ENCODE measurements at places on chromosomes 1 and 21.

DNA sequence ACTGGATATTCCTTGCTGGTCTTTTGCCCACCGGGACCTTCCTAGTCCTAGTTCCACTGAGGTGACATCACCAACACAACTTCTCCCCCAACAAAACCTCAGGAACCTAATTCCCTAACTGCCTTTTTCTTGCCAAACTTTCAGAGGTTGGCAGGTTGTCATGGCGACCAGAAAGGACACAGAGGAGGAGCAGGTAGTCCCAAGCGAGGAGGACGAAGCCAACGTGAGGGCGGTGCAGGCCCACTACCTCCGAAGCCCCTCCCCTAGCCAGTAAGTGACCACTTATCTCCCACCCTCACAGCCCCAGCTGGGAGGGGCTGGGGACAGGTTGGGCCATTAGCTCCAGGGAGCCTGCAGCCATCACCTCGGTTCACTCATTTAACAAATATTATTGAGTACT is 815 bp downstream of the STYXL2 start:
- DNase-seq: no peak

- no peak for DNase-seq
Observed at GRCh38 chr1:2451741-2452140, 24.3 kb upstream of the PLCH2 start.

DNA sequence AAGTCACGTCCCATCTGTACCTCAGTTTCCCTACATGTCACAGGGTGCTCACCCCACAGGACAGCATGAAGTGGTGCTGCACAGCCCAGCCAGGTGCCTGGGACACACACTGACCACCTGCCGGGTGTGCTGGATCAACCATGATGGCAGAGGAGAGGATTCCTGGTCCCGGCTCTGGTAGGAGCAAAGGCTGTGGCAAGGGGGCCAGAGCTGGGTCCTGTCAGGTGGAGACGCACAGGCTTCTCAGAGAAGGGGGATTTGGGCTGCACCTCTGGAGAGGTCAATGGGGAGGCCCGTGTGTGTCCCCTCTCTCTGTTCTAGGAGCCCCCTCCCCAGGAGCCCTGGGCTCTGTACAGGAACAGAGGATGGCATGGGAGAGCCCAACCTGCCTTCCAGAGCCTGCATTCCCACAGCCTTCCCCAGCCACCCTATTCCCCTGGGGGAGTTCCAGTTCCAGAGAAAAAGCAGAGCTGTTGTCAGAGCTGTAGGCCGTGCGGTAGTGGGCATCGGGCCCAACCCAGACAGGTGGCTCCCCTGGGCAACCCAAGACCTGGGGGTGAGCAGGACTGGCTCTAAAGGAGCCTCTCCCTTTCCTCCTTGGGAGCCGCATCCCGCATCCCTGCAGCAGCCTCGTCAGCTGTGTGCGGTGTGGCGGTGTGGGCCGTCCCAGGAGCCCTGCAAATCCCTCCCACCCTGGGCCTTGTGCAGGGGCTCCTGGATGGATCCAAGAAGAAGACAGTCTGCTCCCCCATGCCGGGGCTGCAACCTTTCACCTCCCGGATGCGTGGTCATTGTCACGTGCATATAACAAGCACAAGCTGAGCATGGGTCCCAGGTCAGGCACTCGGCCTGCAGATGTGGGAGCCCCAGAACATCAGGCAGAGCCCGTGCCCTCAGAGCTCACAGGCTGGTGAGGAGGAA is 2.9 kb upstream of the TFF3 start:
- DNase-seq: no peak

GRCh38 chr1:24329797-24330543 is 10.8 kb downstream of the GRHL3 start:
- no peak for DNase-seq

- DNase-seq: no peak
Observed at GRCh38 chr1:112356765-112357164, 39.2 kb upstream of the CTTNBP2NL start.

DNA sequence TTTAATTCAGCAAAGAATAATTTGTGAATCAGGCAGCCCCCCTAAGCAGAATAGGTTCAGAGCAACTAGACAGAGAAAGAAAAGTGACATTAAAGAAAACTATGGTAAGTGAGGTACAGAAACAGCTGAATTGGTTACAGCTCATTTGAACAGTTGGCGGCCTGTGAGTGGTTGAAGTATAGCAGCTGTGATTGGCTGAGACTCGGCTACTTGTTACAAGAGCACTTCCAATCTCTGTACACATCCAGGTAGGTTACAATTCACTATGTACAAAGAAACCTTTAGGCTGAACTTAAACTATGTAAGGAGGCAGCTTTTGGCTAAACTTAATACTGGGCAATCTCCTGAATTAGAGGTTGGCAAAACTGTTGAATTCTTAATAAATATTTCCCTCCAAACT is 171.1 kb upstream of the LHX8 start:
- DNase-seq: no peak

GRCh38 chr21:26406526-26406925 is 166.6 kb downstream of the CYYR1 start:
- DNase-seq: no peak

DNA sequence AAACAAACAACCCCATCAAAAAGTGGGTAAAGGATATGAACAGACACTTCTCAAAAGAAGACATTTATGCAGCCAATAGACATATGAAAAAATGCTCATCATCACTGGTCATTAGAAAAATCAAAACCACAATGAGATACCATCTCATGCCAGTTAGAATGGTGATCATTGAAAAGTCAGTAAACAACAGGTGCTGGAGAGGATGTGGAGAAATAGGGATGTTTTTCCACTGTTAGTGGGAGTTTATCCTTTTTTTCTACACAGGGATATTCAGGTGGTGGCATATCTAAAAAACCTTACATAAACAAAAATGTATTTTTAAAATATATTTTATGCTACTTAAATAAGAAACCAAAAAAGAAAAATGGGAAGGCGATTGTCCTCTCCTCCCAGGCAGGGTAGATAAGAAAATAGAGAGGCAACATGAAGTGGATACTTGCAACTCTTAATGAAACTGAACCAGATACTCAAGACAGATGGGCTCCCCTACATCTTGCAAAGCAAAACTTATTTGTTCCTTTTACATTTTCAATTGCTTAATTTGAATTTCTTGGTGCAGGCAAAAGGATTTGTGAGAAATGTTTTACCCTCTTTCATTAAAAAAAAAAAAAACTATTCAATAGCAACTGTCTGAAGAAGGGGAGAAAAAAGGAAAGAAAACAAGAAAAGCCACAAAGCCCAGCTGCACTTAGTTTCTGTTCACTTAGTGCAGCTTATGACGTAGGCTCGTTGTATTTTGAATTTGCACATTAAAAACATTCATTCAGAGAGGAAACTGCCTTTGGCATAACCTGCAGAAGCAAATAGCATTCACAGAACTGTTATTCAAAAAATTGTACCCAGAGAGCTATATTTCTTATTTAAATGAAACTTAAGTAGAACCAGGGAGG is 36.9 kb upstream of the RGS1 start:
- peak; percentile 71 for DNase-seq

DNA sequence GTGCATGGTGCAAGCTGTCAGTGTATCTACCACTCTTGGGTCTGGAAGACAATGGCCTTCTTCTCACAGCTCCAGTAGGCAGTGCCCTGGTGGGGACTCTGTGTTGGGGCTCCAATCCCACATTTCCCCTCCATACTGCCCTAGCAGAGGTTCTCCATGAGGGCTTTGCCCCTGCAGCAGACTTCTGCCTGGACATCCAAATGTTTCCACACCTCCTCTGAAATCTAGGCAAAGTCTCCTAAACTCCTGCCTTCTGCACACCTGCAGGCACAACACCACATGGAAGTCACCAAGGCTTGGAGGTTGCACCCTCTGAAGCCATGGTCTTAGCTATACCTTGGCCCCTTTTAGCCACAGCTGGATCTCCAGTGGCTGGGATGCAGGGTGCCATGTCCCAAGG is 31.8 kb upstream of the CITED4 start:
- no peak for DNase-seq

- no peak for DNase-seq
Observed at GRCh38 chr1:165857046-165857801, 29.8 kb downstream of the UCK2 start.

DNA sequence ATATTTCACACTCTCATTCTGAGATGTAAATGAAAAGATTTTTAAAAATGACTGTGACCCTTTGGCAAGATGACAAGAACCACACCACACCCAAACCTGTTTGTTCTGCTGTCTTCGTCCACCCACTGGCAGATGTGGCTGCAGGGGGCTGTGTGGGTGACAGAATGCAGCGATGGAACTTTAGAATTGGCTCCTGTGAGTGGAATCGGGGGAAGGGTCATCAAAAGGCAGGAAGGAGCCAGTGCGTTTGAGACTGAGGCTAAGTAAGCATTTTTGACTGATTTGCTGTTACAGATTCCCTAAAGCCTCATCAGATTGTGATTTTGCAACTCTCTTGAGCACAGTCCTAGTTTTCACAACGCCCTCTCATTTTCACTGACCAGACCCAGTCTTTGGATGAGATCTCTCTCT is 111.2 kb upstream of the ADGRL2 start:
- no peak for DNase-seq

DNA sequence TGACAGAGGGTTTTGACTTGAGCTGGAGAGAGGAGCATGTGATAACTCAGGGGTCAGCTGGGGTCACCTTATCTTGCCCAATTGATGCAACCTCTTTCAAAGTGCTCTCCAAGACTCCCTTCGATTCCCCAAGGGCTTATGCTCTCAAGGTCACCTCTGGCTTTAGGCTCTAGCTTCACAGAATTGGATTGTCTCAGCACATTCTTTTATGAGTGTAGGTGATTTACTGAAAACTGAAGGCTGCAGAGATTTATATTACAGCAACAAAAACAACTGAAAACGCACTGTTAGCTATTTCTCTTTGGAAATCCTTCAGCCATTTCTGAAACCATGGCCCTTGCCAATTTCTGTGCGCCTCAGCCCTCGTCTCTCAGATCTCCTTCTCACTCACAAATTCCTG is 34.5 kb upstream of the MAP1LC3C start:
- DNase-seq: no peak

GRCh38 chr1:158037008-158037865 is 43.8 kb downstream of the KIRREL1 start:
- no peak for DNase-seq

- DNase-seq: no peak
Observed at GRCh38 chr1:202245391-202245790, 51.8 kb downstream of the LGR6 start.

GRCh38 chr1:174074757-174075156 is 52.6 kb upstream of the RC3H1 start:
- DNase-seq: peak; percentile 6

- no peak for DNase-seq
Observed at GRCh38 chr21:46323227-46323709, 402 bp downstream of the C21orf58 start.

DNA sequence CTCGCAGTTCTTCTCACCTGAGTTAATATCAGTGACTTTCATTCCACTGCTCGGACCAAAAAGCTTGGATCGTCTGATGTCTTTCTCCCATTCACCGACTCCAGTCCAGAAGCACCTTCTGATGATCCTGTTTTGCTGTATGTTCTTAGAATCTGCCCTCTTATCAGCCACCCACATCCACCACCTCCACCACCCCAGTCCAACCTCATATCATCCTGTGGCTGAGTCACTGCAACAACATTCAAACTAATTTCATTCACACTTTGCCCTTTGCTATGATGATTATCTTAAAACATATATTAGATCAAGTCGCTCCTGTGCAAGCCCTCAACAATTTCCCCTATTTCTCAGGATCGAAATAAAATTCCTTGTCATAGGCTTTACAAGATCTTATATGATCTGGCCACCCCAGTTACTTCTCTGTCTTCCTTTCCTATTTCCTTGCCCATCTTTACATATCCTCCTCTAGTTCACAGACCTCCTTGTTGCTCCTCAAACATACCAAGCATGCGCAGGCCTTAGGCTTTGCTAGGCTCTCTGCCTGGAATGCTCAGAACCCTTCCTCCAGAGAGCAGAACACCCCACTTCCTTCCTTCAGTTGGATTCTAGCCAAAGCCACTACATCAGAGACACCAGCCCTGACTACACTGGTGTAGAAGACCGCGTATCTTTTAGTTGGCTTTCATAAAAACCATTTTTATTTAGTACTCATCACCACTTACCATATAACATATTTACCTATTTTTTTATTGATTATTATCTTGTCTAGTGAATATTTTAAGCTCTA is 335.7 kb upstream of the GREM2 start:
- no peak for DNase-seq

DNA sequence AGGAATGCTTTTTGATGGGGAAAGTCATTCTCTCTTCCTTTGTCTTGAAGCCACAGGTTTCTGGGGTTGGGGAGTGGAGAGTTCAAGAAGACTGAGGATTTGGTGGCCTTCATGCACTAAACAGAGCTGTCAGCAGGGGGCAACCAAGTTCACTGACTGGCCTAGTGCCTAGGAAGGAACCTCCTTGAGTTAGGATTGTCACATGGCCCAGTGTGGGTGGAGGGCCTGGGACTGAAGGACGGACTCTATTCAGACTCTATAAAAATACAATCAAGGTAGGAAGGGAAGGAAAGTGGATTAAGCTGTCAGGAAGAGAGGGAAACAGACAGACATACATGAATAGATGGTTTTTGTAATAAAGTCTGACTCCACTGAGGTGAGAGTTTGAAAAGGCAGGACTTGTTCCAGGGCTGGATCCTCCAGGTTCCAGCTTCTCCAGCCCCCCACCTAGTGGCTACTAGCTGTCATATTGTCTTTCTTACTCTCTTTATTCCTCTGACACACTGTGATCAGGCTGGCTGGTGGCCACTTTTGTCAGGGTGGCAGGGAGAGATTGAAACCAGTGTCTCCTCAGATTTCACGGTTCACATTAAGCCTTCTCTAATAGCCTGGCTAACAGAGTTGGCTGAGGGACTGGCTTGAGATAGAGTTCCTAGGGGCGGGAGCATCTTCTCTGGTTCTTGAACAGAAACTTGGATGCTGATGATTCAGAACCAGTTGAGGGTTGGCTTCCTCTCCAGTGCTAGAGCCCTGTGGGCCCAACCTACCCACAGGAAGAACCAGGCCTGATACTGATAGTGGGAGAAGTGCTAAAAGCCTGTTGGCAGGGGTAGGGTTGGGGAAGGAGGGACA is 4.1 kb upstream of the SH3BGRL3 start:
- peak; percentile 90 for DNase-seq

DNA sequence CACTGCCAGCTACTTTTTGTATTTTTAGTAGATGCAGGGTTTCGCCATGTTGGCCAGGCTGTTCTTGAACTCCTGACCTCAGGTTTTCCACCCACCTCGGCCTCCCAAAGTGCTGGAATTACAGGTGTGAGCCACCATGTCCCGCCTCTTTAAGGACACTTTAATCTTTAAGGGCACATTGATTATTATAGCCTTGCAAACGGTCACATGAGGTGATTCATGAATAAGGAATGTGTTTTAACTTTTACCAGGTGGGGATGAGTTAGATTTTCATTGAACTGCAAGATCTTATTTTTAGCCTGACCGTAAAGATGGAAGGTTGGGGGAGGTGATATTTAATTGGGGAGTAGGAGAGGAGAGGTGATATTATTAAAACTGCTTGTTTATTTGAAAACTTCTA is 61.9 kb downstream of the TBCE start:
- no peak for DNase-seq

DNA sequence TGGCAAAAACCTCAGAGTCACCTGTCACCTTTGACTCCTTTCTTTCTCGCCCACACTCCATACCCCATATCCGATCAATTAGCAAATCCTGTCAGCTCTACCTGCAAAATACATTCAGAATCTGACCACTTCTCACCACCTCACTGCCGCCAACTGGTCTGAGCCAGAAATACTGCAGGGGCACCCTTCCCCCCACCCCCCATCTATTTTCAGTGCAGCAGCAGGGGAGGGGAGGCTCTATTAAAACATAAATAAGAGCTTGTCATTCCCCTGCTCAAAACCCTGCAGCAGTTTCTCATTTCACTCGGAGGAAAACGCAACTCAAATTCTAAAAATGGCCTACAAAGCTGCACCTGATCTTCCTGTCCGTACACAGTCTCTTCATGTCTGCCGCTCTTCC is 3.9 kb downstream of the PKLR start:
- DNase-seq: no peak

- no peak for DNase-seq
Observed at GRCh38 chr1:188672153-188672552, 1805.5 kb downstream of the BRINP3 start.

Measured in activated CD4-positive, alpha-beta T cell treated with anti-CD3 and anti-CD28 coated beads, Interleukin-2, Interleukin-4, amounts not matched to agents 100 ng/mL and 50 ng/mL, durations not matched to agents 16 hours and 8 hours (primary cell).